ENCODE measurements at places on chromosomes 7 and 10.

DNA sequence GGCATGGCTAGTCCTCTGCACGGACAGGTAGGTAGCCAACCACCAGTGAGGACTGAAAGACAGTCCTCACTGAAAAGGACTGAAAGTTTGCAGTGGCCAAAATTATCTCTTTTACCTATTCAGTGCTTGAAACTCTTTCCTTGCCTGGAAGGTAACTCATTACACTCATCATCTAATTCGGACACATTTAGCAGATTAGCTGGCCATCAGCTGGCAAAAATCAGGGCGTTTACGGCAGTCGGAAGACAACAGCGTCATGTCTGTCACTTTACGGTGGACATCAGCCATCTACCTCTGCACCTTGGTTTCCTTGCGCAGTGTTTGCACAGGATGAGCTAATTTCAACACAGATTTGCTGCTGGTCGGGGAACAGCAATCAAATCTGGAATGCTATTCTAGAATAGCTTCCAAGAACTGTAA is 740 bp downstream of the ANXA7 start:
- peak; percentile 39 for DNase-seq

DNA sequence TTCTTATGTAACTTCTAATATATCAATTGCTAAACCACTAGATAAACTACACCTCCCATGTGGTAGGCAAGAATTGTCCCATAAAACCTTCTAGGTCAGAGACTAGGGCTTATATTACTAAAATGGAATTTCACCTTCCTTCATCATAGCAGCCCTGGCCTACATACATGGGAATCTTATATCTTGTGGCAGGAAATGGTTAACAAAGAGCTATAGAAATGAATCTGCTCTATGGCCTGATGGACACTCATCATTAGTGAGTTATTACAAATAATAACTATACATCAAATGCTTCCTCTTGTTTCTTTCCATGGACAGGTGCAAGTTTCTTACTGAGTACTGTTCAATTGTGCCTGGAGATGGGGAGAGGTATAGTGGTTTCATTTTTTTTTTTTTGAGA is 62.3 kb upstream of the PDLIM1 start:
- no peak for DNase-seq

GRCh38 chr7:91814189-91814588 is 66.3 kb downstream of the MTERF1 start:
- DNase-seq, result no peak

DNA sequence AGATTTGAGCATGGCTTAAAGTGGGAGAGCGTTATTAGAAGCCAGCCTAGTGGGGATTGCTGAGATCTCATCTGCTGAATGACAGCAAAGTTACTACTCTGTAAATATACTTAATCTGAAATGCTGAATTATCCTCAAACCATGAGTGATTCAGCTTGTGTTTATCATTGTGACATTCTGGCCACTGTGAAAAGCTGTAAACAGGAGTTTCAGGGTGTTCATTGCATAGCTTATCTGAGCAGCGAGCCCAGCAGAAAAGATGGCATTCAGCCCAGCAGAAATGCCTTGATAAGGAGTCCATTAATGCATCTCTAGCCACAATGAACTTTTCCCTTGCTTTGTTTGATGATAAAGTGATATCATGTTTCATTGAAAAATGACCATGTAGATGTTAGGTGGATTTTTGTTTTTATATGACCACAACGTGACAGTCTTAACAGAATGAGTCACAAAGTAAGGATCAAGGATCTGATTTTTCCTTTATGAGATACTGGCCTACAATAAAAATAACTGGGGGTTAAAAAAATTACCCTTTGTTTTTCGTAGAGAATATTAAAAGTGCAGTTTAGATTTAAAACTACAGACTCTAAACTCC is 7.8 kb downstream of the TES start:
- DNase-seq, result peak; percentile 35

- no peak for DNase-seq
Measured at GRCh38 chr7:2488272-2488645, 12.1 kb upstream of the GRIFIN start.

GRCh38 chr10:108358912-108359311 is 1194.4 kb upstream of the SORCS1 start:
- peak; percentile 55 for DNase-seq

- no peak for DNase-seq
Measured at GRCh38 chr10:8811201-8811600, 756.7 kb downstream of the GATA3 start.

- DNase-seq, result peak; percentile 38
Measured at GRCh38 chr7:22799633-22800032, 23.0 kb downstream of the TOMM7 start.

DNA sequence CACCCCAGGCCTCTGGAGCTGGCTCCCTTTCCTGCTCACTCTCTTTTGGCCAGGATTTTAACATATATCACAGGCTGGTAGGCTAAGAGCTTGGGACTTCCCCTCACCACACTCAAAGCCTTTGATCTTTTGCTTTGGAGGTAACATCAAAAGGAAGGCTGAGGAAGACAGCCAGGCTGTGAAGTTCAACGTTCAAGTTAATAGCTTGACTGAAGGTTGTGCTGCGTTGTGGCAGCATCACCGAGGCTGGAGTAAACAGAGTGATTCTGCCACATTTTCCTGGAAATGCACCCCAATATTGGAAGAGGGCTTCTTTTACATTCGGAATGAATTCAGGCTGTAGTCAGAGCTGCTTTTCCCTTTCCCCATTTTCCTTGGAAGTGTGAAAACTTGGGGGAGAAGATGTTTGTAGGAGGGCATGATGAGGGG is 57.3 kb downstream of the TCF7L2 start:
- no peak for DNase-seq

GRCh38 chr7:79610748-79611304 is 157.4 kb upstream of the MAGI2 start:
- DNase-seq, result no peak

DNA sequence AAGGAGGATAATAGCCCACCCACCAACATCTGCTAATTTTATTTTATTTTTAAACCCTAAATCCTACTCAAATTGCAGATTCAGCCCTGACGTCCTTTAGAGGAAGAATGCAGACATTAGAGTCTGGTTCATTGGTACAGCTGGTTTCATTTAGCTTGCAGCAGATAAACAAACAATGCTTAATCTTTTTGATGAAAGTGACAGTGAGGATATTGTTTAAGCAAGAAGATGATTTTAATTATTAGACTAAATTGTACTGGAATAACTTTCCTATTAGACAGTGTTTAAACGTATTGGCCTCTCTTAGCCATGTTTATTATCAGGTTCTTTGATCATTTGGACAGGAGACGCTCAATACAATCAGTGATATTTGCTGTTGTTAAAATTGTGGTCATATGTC is 164.8 kb downstream of the CDK14 start:
- no peak for DNase-seq

- no peak for DNase-seq
Measured at GRCh38 chr7:45575501-45576248, 1.5 kb downstream of the ADCY1 start.

- DNase-seq, result no peak
Measured at GRCh38 chr7:150799741-150800580, at the start of gene TMEM176B. Gene TMEM176B, minus strand, starts transcription at chr7:150800364. Its CDS starts 3,795 bp downstream, at chr7:150796569.

DNA sequence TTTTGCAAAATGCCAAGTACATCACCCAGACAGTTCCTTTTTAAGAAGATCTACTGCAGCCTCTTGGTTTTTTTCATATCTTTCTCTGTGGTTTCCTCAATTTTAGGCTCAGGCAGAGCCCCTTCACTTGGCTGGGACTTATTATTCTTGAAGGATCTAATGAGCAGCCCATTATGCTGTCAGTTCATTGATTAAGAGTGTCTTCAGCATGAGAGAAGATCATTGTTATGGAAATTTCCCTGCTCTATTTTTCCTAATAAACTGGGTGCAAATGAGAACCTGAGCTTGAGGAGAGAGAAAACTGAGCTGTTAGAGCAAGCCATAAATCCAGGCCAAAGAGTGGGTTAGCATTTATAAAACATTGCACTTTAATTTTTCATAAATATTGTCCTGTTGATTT is 146.5 kb downstream of the SEC23IP start:
- no peak for DNase-seq
